ENCODE measurements at places on chromosomes 5 and 9. TPM values are rescaled to one million over a fixed set of nuclear protein-coding genes. Genes with fewer than 3 reads are reported as not detected.

ITGA2 gene
- total RNA-seq, result 5.5 TPM

AHRR gene
- total RNA-seq, result 4.5 TPM

LSM11 gene
- total RNA-seq, result 5.4 TPM

KIF12 gene
- 3.0 TPM for total RNA-seq

CHSY3 gene
- total RNA-seq, result 0.98 TPM

GPRIN1 gene
- total RNA-seq, result 5.8 TPM

ANKRD31 gene
- 0.09 TPM for total RNA-seq

OXCT1 gene
- 20.9 TPM for total RNA-seq

SLCO6A1 gene
- 0.42 TPM for total RNA-seq

FGF1 gene
- total RNA-seq, result not detected

PCDHGA7 gene
- total RNA-seq, result 2.8 TPM

TAF11L10 gene
- not detected for total RNA-seq

ZNF618 gene
- 22.0 TPM for total RNA-seq

ENC1 gene
- total RNA-seq, result 10.7 TPM

IFNA13 gene
- not detected for total RNA-seq

Measured in WTC11 (cell line).